Spleen (tissue), 13 donors: ENCODE measurements at places on chromosomes 1 and 21. TPM values are rescaled to one million over a fixed set of nuclear protein-coding genes. Genes with fewer than 3 reads are reported as not detected.

ST6GALNAC5 gene
- 1.9 TPM for total RNA-seq

DNA sequence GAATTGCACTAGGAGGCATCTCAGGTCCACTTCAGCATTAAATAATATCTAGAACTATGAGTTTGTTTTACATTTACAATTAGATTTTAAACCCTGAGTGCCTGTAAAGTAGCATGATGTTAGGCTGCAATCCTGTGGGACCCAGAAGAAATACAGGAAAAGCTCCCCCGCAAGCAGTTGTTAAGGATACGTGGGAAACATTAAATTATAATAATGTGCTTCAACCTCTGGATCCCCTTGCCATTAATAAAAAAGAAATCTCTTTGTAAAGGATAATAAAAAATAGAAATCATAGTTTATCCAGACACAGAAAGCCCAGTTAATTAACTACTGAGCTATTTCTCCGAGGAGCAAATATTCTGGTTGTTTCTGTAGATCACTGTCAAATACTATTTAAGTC, 106.0 kb downstream of the PCNX2 start:
- no peaks in the 10 kb centered on the region for H3K36me3 ChIP-seq
- no peak overlapping the region for H3K4me3 ChIP-seq
- H3K27ac ChIP-seq, result no peak overlapping the region
- DNase-seq, result no peak

NKAIN1 gene
- total RNA-seq, result not detected

DNA sequence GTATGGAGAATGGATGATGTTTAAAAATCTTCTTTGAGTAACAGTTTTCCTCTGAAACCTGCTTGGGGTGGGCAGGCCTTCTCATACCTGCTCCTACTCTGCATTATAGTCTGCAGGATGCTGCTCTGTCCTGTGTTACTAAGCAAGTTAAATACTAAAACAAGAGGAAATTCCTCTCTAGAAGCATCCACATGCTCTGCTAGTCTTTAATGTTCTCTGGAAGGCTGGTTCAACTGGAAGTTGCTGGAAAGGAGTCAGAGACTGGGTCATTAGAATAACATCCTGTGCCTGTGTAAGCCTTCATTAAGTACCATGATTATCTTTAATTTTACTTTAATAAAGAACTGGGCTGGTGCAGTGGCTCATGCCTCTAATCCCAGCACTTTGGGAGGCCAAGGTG, 5.8 kb downstream of the SELP start:
- DNase-seq, result no peak
- H3K4me1 ChIP-seq, result no peaks in the 10 kb centered on the region
- H3K27ac ChIP-seq, result no peak overlapping the region

DNA sequence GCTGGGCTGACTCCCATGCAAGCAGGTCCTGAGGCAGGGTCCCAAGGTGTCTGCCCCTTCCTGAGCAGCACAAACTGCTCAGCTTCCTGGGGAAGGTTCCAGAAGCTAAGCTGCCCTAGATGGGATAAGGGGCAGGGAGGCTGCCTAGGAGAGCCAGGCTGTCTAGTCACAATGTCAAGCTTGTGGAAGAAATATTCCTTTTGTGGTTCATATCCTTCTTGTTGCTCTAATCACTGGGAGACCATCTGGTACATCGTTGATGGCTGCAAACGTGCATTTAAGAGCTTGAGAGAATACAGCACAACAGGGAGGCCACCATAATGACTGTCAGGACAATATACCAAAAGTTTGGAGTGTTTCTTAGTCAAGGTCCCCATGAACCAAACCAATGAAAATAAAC, 67.4 kb downstream of the SLC16A1 start:
- no peak for DNase-seq
- H3K4me1 ChIP-seq, result no peaks in the 10 kb centered on the region
- no peaks in the 10 kb centered on the region for H3K27me3 ChIP-seq
- H3K36me3 ChIP-seq, result no peaks in the 10 kb centered on the region

GRCh38 chr1:8903908-8904650, 25.6 kb upstream of the ENO1 start:
- no peak overlapping the region for H3K4me3 ChIP-seq
- no peaks in the 10 kb centered on the region for H3K4me1 ChIP-seq
- DNase-seq, result no peak
- no peaks in the 10 kb centered on the region for H3K27me3 ChIP-seq

KIAA0040 gene
- total RNA-seq, result 49.3 TPM

GRCh38 chr21:42544544-42544943, 30.9 kb downstream of the SLC37A1 start:
- no peaks in the 10 kb centered on the region for H3K27me3 ChIP-seq
- no peak overlapping the region for H3K4me3 ChIP-seq
- no peaks in the 10 kb centered on the region for H3K4me1 ChIP-seq
- DNase-seq, result no peak
- peaks cover 83% of the 10 kb centered on the region for H3K36me3 ChIP-seq

UTS2 gene
- total RNA-seq, result not detected

GRCh38 chr1:100794748-100795645, 75.5 kb downstream of the VCAM1 start:
- H3K27me3 ChIP-seq, result no peaks in the 10 kb centered on the region
- H3K4me3 ChIP-seq, result no peak overlapping the region
- no peaks in the 10 kb centered on the region for H3K36me3 ChIP-seq
- no peak overlapping the region for H3K27ac ChIP-seq

GRCh38 chr1:180533266-180533987, 25.3 kb upstream of the OVAAL start:
- H3K36me3 ChIP-seq, result no peaks in the 10 kb centered on the region
- no peak overlapping the region for H3K27ac ChIP-seq
- DNase-seq, result peak; percentile 84
- no peaks in the 10 kb centered on the region for H3K27me3 ChIP-seq
- H3K4me3 ChIP-seq, result no peak overlapping the region

DNA sequence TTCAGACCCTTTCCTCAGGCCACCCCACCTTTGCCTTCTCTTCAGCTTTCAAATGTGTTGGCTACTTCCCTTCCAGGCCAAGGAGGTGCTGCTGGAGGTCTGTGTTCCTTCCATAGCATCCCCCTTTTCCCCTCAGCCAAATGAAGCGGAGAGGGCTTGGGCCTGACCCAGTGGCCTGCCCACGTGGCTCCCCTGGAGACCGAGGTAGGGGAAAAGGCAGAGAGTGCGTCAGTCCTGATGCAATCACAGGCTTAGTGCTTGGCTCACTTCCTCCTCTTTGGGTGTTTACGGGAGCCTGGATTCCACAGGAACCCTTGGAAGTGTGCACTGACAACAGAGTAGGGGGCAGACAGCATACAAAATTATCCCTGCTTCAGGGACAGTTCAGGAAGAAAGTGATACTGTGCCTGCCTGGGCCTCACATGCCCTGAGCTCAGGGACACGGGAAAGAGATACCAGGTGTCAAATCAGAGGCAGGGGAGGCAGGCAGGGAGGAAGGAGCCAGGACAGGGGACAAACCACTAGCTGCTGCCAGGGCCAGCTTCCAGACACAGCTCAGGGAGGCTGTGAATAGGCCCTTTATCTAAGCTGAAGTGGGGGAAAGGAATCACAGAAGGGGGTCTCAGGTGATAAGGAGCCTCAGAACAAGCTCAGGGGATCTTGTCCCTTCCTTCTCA, 16.6 kb upstream of the PTP4A2 start:
- H3K27ac ChIP-seq, result peak overlapping the region; percentile 37
- H3K4me3 ChIP-seq, result no peak overlapping the region
- peak; percentile 89 for DNase-seq
- H3K4me1 ChIP-seq, result peaks cover 47% of the 10 kb centered on the region
- no peaks in the 10 kb centered on the region for H3K36me3 ChIP-seq

PLEKHM2 gene
- total RNA-seq, result 65.8 TPM

- peaks cover 7% of the 10 kb centered on the region for H3K36me3 ChIP-seq
- no peak overlapping the region for H3K4me3 ChIP-seq
- H3K4me1 ChIP-seq, result no peaks in the 10 kb centered on the region
- no peak overlapping the region for H3K27ac ChIP-seq
- DNase-seq, result no peak
- no peaks in the 10 kb centered on the region for H3K27me3 ChIP-seq
Measured at GRCh38 chr1:236841341-236841740, 46.2 kb downstream of the MTR start.

GRCh38 chr1:4494558-4494957, 159.9 kb upstream of the AJAP1 start:
- no peak for DNase-seq
- H3K4me1 ChIP-seq, result no peaks in the 10 kb centered on the region
- no peak overlapping the region for H3K27ac ChIP-seq
- no peak overlapping the region for H3K4me3 ChIP-seq
- no peaks in the 10 kb centered on the region for H3K36me3 ChIP-seq
- H3K27me3 ChIP-seq, result no peaks in the 10 kb centered on the region

GRCh38 chr1:34073028-34073695, 91.9 kb downstream of the CSMD2 start:
- no peaks in the 10 kb centered on the region for H3K36me3 ChIP-seq
- DNase-seq, result no peak
- no peak overlapping the region for H3K27ac ChIP-seq
- no peak overlapping the region for H3K4me3 ChIP-seq
- no peaks in the 10 kb centered on the region for H3K27me3 ChIP-seq

DNA sequence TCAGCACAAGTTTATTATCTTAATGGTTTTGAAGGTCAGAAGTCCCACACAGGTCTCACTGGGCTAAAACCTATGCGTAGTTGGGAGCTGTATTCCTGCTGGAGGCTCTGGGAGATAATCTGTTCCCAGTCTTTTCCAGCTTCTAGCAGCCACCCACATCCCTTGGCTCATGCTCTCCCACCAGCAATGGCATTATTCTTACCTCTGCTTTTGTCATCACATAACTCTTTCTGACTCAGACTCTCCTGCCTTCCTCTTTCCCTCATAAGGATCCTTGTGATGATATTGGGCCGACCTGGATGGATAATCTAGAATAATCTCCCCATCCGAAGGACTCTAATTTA, 122.2 kb upstream of the PRDX6 start:
- H3K4me1 ChIP-seq, result peaks cover 10% of the 10 kb centered on the region
- no peak overlapping the region for H3K4me3 ChIP-seq
- H3K27me3 ChIP-seq, result no peaks in the 10 kb centered on the region

EFCAB14 gene
- total RNA-seq, result 84.5 TPM

GRCh38 chr1:81607086-81607485, 193.6 kb upstream of the ADGRL2 start:
- DNase-seq, result no peak
- H3K27me3 ChIP-seq, result no peaks in the 10 kb centered on the region
- no peak overlapping the region for H3K27ac ChIP-seq
- no peaks in the 10 kb centered on the region for H3K36me3 ChIP-seq

DNA sequence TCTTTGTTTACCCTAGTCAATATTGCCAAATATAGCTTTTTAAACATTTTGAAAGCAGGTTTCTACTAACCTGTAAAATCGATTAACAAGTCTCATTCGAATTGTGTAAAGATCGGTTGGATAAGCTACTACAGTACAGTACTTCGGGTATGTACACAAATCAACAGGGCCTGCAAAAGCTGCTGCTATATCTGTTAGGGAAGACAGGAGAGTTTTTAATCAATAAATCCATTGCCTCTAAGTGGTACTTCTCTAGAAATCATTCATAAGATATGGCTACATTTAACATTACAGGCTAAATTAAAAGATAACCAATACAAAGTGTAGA, 34.8 kb upstream of the PSMG1 start:
- no peak overlapping the region for H3K27ac ChIP-seq
- H3K4me3 ChIP-seq, result no peak overlapping the region
- no peak for DNase-seq
- no peaks in the 10 kb centered on the region for H3K4me1 ChIP-seq

KCNK2 gene
- not detected for total RNA-seq

- no peak for DNase-seq
- no peak overlapping the region for H3K4me3 ChIP-seq
- no peak overlapping the region for H3K27ac ChIP-seq
- no peaks in the 10 kb centered on the region for H3K36me3 ChIP-seq
- no peaks in the 10 kb centered on the region for H3K27me3 ChIP-seq
- no peaks in the 10 kb centered on the region for H3K4me1 ChIP-seq
Measured at GRCh38 chr1:242093116-242093515, 94.2 kb upstream of the MAP1LC3C start.

DNA sequence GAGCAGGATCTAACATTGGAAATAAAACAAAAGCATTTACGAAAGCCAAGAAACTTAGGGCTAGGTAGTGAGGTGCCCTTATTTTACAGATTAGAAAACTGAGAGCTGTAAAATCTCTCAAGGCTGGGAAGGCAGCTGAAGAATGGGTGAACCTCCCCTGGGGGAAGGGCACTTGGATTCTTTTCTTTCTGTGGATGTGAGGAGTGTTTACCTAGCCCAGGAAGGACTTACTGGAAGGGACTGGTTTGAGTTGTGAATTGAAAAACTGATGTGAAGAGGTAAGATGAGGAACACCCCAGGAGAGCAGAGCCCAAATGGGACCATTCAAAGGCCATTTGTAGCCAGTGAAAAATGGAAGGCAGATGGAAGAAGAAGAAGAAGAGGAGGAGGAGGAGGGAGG, 74.7 kb upstream of the NGF start:
- no peaks in the 10 kb centered on the region for H3K4me1 ChIP-seq
- no peaks in the 10 kb centered on the region for H3K27me3 ChIP-seq
- no peak overlapping the region for H3K27ac ChIP-seq

DNA sequence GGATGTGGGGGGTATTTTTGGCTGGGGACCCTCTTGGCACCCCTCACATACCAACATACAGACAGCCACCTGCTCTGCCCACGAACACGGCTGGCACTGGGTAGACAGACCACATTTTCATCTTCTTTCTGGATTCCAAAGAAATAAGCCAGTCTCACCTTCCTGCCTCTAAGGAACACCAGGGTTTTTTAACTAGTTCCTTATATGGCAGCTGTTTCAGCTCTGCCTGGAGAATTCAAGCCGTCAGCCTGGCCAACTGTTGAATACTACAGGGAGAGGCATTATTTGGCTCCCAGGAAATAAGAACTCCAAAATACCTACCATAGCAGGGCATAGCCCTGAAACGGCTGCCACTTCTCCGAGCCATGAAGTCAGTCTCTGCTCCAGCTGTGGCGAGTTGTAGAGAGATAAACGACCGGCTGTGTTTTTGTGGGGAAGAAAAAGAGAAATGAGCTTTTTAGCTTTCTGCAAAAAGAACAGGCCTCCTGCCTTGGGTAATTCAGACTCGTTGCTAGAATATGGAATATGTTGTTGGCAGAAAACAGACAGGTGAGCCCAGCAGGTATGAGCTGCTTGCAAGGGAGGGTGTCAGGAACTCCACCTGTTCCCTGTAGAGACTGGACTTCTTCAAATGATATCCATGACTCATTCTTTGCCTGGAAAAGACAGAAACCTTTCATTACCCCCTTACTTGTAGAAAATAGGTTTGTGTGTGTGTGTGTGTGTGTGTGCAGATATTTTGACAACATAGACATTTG, 51.8 kb downstream of the MT1HL1 start:
- H3K4me1 ChIP-seq, result no peaks in the 10 kb centered on the region
- no peak overlapping the region for H3K27ac ChIP-seq
- H3K36me3 ChIP-seq, result no peaks in the 10 kb centered on the region
- no peaks in the 10 kb centered on the region for H3K27me3 ChIP-seq
- H3K4me3 ChIP-seq, result no peak overlapping the region

GRCh38 chr21:19340303-19340702, 936.7 kb upstream of the TMPRSS15 start:
- no peak overlapping the region for H3K4me3 ChIP-seq
- H3K27me3 ChIP-seq, result no peaks in the 10 kb centered on the region
- H3K4me1 ChIP-seq, result no peaks in the 10 kb centered on the region
- no peak overlapping the region for H3K27ac ChIP-seq
- no peak for DNase-seq

TRABD2B gene
- 2.4 TPM for total RNA-seq

DNASE2B gene
- not detected for total RNA-seq

- DNase-seq, result no peak
- H3K4me1 ChIP-seq, result no peaks in the 10 kb centered on the region
- H3K36me3 ChIP-seq, result peaks cover 73% of the 10 kb centered on the region
- H3K27ac ChIP-seq, result no peak overlapping the region
- H3K27me3 ChIP-seq, result no peaks in the 10 kb centered on the region
Measured at GRCh38 chr1:13801655-13802486, 101.9 kb downstream of the PRDM2 start.

- H3K27ac ChIP-seq, result peak overlapping the region; percentile 86
- H3K36me3 ChIP-seq, result no peaks in the 10 kb centered on the region
- H3K4me1 ChIP-seq, result peaks cover 2% of the 10 kb centered on the region
Measured at GRCh38 chr1:16181887-16182719, 26.2 kb upstream of the EPHA2 start.
